Stimulated activated CD4-positive, alpha-beta T cell treated with anti-CD3 and anti-CD28 coated beads, Interleukin-2, amount 100 ng/mL, for 24 hours (primary cell): ENCODE measurements at places on chromosomes 13 and 19.

DNA sequence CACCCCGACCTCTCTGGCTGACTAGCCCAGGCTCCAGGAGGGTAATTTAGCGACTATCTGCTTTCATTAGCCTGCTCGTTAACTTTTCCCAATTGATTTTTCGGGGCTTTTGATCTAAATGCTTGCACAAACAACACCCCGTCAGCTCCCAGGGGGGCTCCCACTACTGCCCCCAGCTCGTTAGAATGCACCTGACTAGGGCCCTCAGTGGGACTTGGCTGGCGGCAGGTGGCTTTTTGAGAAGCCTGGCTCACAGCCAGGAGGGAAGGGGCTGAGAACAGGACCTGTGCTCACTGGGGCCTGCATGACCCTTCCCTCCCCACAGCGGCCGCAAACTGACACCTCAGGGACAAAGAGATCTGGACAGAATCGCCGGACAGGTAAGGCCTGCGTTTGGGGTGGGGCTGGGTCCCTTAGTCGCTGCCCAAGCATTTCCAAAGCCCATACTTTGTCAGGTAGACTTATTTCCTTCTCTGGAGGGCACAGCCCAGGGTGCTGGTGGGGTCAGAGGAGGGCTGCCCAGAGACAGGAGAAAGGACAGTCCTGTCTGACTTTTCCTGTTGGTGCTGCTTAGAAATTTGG, 7.6 kb upstream of the CD79A start:
- DNase-seq, result no peak

- peak; percentile 51 for DNase-seq
Observed at GRCh38 chr13:109785141-109785891, 1.1 kb downstream of the IRS2 start.

DNA sequence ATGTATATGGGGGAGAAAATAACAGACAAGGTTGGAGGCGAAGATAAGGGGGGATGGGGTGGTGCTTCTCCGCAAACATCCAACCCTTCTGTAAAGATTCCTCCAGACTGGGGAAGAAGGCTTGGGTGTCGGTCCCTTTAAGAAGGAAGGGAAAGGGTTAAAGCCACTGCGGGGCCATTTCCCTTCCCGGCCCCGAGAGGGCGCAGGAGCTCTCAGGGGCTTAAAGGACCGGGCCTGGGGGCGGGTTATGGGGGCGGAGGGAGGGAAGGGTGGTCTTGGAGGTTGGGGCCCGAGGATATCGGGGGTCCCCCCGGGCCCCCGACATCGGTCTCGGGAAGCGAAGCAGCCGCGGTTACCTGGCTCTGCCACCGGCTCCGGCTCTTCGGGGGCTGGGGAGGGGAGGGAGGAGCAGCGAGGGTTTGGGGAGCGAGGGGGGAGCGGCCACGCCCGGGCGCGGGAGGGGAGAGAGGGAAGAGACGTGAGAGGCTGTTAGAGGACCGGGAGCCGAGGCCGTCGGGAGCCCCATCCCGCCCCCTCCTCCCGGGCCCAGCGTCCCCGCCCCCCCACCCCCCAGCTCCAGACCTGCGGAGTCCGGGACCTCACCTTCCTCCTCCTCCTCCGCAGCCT, 2.8 kb downstream of the TNNT1 start:
- DNase-seq, result no peak

DNA sequence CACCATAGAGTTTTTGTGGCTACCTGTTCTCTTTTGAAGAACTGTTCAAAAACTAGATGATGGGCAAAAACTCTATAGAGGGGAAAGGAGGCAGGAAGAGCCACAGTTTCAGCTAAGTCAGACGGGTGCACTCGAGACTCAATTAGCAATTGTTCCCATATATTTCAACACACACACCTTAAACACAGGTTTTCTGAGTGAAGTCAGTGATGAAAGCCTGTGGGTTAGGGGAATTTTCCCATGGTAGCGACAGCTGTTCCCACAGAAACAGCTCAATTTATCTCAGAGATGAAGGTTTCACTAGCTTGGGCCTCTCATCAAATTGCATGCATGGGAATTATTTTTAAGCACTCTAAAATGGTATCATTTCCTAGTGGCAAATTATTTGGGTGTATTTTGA, 143.4 kb downstream of the ZIC5 start:
- DNase-seq, result no peak

GRCh38 chr19:34759218-34759917, 13.6 kb downstream of the ZNF599 start:
- DNase-seq, result no peak

GRCh38 chr13:31042481-31043165, 110.2 kb downstream of the TEX26 start:
- DNase-seq, result no peak

DNA sequence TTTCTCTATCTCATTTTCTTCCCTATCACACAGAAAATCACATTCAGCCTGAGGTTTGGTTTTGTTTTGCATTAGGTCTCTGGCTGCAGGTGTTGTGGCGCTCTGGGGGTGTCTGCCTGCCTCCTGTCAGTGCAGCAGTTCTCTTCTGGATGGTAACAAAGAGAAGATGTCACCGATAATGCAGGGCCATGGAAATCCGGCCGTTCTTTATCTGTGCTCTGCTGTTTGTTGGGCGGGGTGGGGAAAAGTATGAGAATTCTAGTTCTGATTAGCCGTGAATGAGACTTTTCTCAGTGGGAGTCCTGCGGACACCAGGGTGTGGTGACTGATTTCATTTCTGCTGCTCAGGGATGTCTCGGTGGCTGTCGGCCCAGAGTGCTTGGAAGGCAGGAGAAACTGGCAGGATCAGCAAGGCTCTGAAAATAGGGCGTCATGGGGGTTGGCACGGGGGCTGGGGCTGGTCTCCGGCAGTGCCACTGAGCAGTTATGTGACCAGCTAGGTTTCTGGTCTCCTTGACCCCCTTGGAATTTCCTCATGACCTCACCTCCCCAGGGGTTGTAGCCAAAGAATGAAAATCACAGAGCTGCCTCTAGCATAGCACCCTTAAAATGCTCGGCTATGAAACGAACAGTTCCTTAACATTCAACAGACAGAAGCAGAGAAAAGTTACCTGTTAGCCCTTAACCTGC, 5.0 kb downstream of the RNF113B start:
- DNase-seq, result no peak

GRCh38 chr19:35618857-35619256, 6.3 kb downstream of the HAUS5 start:
- no peak for DNase-seq

DNA sequence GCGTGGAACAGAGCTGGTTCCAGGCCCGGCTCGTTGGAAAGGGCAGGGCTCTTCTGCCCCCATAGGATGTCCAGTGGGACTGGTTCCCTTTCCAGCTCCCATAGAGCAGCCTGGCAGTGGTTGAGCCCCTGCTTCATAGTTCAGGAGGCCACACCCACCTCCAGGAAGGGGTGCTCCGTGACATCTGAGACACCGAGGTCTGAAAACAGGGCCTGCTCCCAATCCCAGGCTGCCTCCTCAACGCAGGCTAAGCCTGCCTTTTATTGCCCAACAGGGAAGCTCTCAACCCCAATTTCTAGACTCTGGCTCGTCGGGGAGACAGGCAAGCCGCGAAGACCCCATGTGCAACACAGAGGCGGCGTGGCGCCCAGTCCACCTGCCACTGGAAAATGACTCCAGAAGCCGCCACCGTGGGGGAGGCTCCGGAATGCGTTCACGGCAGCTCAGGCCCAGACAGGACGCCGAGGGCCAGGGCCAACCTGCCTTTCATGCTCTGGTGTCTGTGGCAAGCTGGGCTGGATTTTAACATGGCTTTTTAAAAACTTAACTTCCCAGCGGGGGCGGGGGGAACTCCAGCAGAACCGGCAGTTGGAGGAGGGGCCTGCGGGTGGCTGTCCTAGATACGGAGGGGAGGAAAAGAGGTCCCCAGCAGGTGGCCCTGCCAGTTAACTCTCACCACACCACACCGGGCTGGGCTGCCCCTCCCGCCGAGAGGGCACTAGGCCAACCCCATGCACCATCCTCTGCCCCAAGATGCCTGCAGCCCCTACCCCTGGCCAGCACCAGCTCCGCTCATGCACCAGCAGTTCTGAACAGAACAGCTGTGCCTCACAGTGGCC, 17.9 kb upstream of the TINCR start:
- peak; percentile 54 for DNase-seq
